HFFc6 (cell line): ENCODE measurements at places on chromosomes 1 and 21.

- DNase-seq, result no peak
These were observed 74.8 kb upstream of the HAO2 start for GRCh38 chr1:119293797-119294196.

- peak; percentile 28 for DNase-seq
These were observed 20.0 kb downstream of the METTL13 start for GRCh38 chr1:171801487-171801891.

- no peak for DNase-seq
These were observed 82.8 kb upstream of the CD34 start for GRCh38 chr1:207993477-207994445.

DNA sequence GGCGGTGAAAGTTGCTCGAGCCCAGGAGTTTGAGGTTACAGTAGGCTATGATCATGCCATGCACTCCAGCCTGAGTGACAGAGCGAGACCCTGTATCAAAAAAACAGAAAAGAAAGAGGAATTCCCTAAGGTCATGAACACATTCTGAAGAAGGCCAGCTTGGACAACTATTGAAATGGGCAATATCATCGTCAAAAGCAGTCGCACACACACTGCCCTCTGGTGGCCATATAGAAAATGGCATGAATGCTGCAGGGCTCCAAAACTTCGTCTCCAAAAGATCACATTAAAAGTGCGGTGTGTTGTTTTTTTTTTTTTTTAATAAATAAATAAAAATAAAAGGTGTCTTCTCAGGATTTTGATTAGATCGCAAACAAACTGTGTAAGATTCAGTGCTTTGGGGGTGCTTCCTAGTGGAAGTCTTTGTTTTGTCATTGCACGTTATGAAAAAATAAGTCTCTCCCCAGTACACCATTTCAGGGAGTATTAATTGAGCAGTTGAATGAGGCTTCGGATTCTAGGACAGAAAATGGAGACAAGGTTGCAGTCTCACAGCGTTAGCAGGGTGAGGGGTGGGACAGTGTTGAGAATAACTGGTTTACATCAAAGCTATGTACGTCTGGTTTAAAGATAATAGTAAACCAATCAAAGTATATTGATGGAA, 87.5 kb upstream of the FMN2 start:
- DNase-seq, result peak; percentile 15

- DNase-seq, result no peak
These were observed 128.3 kb upstream of the C1orf21 start for GRCh38 chr1:184258525-184258924.

DNA sequence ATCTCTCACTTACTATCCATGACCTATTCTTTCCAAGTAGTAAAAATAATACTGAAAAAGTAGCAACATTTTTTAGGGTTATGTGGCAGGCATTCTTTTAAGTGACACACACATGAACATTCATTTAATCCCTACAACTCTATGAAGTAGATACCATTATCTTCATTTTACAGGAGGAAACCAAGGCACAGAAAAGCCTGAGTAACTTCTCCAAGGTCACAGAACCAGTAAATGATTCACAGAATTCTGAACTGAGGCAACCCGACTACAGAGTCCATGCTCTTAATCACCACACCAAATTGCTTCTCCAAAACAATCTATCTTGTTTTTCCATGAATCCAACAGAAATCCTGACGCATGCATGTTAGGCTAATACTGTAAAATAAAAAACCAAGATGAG, 17.5 kb downstream of the FUBP1 start:
- no peak for DNase-seq

DNA sequence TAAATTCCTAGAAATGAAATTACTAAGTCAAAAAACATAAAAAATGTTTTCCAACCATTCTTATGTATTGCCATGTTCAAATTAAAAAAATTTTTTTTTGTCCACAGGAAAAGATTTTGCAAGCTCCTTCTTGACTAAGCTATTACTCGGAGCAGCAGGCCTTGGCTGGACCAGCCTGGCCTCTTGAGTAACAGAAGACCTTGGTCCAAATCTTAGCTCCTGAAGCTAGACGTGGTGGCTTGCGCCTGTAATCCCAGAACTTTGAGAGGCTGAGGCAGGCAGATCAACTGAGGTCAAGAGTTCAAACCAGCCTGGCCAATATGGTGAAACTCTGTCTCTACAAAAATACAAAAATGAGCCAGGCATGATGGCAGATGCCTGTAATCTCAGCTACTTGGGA, 77.6 kb downstream of the CLSTN1 start:
- DNase-seq, result no peak

DNA sequence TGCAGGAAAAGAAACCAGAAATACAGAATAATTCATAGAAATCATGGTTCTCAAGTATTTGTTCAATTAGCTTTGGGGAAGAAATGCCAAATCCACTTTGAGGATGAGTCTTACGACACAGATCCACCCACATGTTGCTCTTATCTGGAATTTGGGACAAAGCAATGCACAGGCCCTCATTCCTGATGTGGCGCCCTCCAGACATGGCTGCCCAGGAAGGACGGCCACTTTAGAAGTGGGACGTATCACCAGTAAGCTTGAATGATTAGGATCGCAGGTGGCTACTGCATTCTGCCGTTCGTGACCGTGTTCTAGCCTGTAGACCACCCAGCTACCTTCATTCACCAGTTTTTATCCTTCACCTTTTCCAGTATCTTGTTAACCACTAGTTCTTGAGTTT, 20.1 kb upstream of the NCMAP start:
- no peak for DNase-seq

DNA sequence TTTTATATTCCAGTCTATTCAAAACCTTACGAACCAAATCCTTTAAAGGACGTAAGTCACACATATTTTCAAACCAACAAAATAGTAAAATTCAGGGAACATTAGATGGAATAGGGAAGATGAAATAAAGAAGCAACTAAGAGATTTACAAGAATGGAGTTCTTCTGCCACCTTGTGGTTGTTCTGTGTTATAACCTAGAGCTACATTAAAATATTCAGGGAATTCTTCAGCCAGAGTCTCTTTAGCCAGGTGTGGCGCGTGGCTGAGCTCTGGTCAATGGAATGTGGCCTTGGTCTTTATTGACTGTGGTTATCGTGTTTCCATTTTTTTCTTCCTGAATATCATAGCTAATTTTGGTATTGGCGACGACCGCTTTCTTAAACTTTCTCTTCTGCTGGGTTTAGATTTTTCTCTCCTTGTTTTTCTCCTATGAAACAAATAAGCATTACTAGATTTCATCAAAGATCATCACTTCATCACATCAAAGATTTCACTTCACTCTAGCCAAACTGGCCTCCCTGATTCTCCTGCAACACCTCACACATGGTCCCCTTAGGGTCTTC, 221.3 kb downstream of the MRPL39 start:
- DNase-seq, result peak; percentile 50

DNA sequence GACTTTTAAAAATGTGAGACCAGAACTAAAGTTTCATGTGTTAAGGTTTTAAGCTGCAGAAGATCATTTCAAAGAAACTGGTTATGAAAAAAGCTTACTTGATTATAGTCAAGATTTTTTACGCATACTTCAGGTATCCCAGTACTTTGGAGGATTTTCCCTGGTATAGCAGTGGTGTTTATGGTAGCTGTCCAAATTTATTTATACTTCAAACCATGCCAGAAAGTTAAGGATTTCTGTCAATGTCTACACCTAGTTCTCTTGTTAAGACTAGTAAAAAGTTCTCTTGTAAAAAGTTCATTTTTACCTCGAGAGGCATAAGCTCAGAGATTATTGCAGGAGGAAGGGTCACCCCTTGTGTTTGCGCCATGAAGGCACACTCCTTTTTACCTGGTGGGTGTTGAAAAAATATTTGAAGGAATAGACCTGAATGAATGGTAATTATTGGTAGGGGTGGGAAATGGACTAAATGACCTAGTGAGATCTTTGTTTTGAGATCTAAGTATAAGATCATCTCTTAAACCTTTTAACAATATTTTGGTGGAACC, 2.8 kb downstream of the DYRK1A start:
- no peak for DNase-seq

GRCh38 chr1:31413405-31414001, 490 bp downstream of the SERINC2 start:
- DNase-seq, result peak; percentile 48
